ENCODE measurements at places on chromosomes 12 and 14.

DNA sequence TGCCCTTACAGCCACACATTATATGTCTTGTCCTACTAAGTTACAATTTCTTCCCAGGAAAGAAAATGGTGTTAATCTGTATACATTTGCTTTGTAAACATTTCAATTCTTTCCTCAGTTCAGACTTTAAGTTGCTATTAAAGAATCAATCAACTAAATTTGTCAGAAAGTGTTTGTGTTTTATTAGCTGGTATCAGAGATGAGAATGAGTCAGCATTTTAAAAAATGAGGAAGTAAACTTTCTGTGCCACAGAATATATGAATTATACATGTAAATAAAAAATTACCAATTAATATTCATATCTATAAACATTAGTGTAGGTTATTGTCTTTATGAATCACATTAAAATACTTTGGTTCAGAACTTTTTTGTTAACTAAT lies 82.0 kb downstream of the LMO3 start:
- DNase-seq = no peak

DNA sequence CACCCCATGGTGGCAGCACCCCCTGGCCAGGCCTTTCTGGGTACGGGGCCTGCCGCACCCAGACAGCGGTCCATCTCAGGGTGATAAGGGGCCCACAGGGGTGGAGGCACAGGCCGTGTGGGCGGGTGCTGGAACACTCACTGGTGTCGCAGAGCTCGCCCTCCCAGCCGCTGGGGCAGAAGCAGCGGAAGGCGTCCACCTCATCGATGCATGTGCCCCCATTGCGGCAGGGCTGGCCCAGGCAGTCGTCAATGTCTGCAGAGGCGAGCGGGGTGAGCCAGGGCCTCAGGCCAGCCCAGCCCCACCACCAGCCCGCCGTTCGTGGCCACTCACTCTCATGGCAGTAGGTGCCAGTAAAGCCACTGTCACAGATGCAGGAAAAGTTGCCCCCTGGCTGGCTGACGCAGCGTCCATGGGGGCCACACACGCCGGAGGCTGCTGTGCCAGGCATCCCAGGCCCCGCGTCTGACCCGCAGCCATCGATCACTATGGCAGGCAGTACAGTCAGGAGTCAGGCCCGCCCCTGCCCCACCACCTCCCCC lies 19.9 kb downstream of the JAG2 start:
- DNase-seq = no peak

DNA sequence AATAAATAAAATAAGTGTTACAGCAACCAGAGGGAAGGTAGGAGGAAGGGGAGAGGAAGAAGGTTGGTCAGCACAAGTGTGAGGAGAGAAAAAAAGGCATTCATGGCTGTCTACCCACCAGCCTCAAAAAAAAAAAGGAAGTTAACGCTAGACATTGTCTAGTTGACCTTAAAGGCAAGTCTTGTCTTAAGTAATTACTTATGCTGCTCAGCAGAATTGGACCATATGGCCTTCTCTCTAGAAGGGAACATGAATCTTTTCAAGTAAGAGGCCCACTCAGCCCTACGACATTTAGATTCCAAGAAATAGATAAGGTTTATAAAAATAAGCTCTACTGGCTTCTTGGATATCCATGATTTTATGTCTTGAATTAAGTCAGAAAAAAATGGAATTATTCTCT lies 172.7 kb downstream of the ETNK1 start:
- no peak for DNase-seq

- no peak for DNase-seq
Measured at GRCh38 chr12:55931780-55932550, 1.0 kb downstream of the DGKA start.

- no peak for DNase-seq
Measured at GRCh38 chr14:36264595-36264994, 55.8 kb downstream of the MBIP start.

DNA sequence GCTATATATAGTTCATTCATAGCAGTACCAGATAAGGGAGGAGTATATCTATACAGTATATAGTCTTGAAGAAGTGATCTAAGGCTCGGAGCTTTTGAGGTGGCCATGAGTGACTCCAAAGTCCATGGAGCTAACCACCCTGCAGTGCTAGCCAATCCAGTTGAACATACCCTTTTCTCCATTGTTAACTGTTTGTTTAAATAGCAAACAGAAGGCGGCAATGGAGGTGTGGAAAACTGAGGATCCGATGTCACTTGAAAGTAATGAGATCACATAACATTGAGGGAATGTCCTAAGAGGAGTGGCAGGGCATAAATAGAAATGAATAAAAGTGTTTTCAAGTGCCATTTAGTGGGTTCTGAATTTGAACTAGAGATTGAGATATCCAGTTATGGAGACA lies 12.4 kb upstream of the SNAPC1 start:
- no peak for DNase-seq

DNA sequence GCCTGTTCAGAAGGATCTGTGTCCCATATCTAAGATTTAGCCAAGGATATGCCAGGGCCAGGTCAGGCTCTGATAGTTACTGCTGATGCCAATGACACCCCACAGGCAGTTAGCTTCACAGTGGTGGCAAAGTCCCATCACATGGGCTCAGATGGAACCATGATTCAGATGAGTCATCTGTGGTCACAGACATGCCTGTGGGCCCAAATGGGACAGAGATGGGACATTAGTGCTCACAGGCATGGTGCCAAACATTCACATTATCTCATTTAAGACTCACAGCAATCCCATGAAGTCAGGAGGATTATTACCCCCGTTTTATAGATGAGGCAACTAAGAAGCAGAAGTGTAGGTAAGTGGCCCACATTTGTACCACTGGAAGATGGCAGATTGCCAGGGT lies 207.8 kb downstream of the DPF3 start:
- DNase-seq = no peak

- no peak for DNase-seq
Measured at GRCh38 chr14:101774814-101775213, 13.3 kb downstream of the PPP2R5C start.

- DNase-seq = no peak
Measured at GRCh38 chr14:92382677-92383076, 59.7 kb downstream of the SLC24A4 start.

GRCh38 chr14:67526676-67527459 lies 6.2 kb upstream of the PLEKHH1 start:
- no peak for DNase-seq

DNA sequence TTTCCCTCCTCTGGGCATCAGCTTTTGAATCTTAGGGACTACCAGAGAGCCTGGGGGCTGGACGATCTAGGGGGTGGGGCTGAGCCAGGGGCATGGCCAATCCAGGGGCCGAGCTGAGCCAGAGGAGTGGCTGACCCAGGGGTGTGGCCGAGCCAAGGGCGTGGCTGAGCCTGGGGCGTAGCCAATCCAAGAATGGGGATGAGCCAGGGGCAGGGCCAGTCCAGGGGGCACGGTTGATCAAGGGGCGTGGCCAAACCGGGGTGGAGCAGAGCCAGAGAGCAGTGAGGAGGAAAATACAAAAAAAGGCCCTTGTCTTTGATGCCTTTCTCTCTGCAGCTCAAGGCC lies 219.3 kb upstream of the NOS1 start:
- no peak for DNase-seq

- no peak for DNase-seq
Measured at GRCh38 chr12:67082221-67082620, 186.9 kb upstream of the CAND1 start.

- DNase-seq = no peak
Measured at GRCh38 chr14:66037361-66037760, 448.8 kb upstream of the CCDC196 start.

- DNase-seq = no peak
Measured at GRCh38 chr14:75196468-75196867, 20.1 kb upstream of the TMED10 start.

DNA sequence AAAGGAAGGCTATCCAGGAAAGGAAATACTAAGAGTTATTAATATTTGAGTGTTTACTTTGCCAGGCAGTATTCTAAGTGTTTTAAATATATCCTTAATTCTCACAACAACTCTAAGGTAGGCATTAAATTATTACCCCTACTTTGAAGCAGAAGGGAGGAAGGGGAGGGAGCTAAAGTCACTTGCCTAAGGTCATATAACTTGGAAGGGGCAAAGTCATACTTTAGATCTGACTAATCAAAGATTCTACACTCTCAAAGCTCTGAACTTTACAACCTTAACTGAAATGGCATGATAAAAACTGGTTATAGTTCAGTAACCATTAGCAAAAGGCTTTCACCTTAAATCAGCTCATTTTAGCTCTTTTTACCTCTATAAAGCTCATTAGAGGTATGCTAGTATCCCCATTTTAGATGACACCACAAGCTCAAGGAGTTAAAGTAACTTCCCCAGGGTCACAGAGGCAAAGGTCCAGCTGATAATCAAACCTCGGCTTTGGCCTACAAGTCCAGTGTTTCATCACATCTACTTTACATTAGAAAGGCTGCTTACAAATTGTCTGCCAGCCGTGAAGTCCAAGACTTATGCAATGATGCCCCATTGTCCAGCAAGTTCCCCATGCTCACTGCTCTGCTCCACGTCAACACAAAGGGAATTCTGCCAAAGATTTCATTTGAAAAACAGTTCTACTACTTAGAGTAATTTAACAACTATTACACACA lies 223.9 kb downstream of the MED13L start:
- DNase-seq = no peak

DNA sequence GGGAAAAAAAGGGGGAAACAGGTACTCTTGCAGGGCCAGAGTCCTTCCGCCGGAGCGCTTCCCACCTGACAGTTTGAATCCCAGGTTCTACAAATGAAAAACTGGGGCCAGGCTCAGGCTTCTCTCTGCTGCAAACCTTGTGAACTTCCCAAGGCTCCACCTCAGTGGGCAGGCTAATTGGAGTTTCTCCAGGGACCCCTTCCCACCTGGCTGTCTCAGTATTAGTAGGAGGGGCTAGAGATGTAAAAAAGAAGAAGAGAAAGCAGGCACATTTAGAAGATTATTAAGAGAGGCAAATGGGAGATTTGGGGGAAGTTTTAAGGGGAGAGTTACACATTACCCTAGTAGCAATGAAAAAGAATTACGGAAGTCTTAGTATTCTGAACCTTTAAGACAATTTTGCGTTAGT lies 20.0 kb upstream of the CLEC2D start:
- DNase-seq = no peak

GRCh38 chr12:111181143-111181726 lies 187.7 kb downstream of the PHETA1 start:
- DNase-seq = no peak

GRCh38 chr12:26239122-26239851 lies 43.9 kb downstream of the SSPN start:
- DNase-seq = no peak

DNA sequence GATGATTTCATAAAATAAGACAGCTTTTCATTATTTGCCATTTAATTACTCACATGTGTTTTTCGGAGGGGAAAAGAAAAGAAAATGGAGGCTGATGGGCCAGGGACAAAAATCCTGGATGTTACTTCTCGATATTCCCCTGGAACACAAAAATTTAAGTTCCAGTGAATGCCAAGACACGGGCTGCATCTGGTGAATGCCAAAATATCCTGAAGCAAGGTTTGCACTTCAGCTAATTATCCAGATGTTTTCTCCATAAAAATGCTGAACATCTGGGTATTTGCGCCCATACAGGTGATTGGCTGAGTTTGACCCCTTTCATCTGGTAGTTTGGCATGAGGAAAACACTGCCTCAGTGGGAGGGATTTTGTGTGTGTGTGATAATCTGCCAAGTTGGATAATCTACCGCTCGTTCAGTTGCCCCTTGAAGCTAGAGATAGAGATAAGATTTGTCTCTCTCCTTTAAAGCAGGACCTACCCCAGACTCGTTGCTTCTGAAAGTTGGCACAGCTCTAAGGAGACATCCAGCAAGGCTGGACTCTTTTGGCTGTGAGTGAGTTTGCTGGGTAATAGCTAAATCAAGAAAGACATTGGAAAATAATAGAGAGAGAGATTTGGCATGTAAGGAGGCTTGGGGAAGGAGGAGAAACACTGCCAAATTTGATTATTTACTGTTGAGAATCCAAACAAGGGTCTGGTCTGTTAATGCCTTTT lies 390.0 kb downstream of the EGLN3 start:
- no peak for DNase-seq

DNA sequence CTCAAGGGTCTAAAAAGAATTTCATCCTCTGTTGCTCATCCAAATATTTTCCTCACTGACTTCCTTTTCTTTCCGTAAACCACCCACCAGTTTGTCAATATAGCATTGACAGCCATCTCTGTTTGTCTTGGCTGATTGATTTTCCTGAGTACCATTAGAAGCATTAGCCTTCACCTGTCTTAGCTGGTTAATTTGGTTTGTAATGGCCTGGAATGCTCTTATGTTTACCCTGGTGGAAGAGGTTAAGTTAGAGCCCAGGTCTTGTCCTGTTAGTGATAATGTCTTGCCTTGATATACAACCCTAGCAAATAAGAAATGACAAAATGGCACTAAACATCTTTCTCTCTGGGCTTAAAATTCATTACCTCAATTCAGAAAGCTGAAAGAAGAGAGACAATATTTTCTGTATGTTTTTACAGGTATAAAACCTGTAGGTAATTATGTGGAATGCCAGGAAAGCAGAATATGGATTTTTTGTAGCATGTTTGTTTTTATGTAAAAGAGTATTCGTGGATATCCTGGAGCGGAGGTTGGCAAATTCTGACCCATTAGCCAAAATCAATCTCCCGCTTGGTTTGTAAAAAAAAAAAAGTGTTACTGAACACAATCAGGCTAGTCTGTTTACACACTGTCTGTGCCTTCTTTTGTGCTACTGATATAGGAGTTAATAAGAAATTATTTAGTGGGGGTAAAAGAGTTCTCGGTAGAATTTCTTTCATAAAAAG lies 224.4 kb upstream of the DAAM1 start:
- no peak for DNase-seq

- DNase-seq = no peak
Measured at GRCh38 chr14:22977684-22978486, 4.5 kb downstream of the AJUBA start.

DNA sequence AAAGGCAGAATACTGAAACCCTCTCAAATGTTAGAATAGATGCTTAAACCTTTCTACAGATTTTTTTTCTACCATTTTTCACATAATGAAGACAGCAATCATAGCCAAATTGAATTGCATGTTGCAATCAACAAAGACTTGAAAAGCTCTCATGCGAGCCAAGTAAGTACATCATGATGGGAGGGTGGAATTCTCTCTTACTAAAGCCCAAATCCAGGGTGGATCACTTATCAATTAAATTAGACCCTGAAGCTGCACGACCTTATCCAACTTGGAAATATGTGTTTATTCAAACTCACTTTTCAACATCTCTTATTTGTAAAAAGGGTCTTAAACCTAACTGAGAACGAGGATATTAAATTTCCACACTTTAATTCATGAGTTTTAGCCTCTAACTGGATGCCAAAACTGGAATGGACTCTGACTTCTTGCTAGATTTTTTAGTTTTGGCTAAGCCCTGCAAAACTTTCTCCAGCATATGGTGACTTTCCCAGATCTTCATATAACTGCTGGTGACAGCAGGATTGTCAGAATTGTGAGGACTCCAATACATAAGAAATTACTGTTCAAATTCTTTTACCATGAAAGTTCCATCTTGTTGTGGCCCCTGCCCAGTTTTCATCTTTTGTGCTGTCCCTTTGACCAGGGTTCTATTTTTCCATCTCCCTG lies 53.6 kb downstream of the HECTD4 start:
- no peak for DNase-seq

All from activated CD4-positive, CD25-positive, alpha-beta regulatory T cell treated with anti-CD3 and anti-CD28 coated beads, Interleukin-2, amount 50 U/mL, for 16 hours (primary cell).